ENCODE measurements at places on chromosomes 1 and 21. TPM values are rescaled to one million over a fixed set of nuclear protein-coding genes. Genes with fewer than 3 reads are reported as not detected.

Gene VSIG8
- total RNA-seq, result 0.47 TPM

Gene ATP6V1G3
- total RNA-seq, result not detected

Gene STIL
- 26.2 TPM for total RNA-seq

Gene TEKT2
- total RNA-seq, result not detected

Gene RAB25
- 18.1 TPM for total RNA-seq

Gene INTS3
- 46.5 TPM for total RNA-seq

Gene EVA1C
- total RNA-seq, result 16.1 TPM

Gene SPATA6
- 2.8 TPM for total RNA-seq
